GM23248 (cell line): ENCODE measurements at places on chromosomes 3 and 15. TPM values are rescaled to one million over a fixed set of nuclear protein-coding genes. Genes with fewer than 3 reads are reported as not detected.

The ZCWPW2 gene
- 3.5 and 4.2 TPM in 2 replicates for total RNA-seq

The C3orf18 gene
- total RNA-seq, result 17.4 and 36.8 TPM in 2 replicates

The MUC20 gene
- not detected in 2 replicates for total RNA-seq

The PAK6 gene
- total RNA-seq, result not detected in 2 replicates

The CATSPER2 gene
- total RNA-seq, result 0.38 TPM in 1 of 2 replicates, not detected in the other

The HDC gene
- total RNA-seq, result not detected in 2 replicates

The IL17RD gene
- total RNA-seq, result 0.76 and 1.2 TPM in 2 replicates

The MKRN3 gene
- 0.13 and 0.76 TPM in 2 replicates for total RNA-seq

The SLC27A2 gene
- total RNA-seq, result not detected in 2 replicates

The CDHR4 gene
- total RNA-seq, result not detected in 2 replicates

The FSD2 gene
- total RNA-seq, result not detected in 2 replicates

The ARGFX gene
- not detected in 2 replicates for total RNA-seq

The ALPK3 gene
- 0.13 and 5.0 TPM in 2 replicates for total RNA-seq
